CD4-positive, alpha-beta T cell treated with Interleukin-17A for 4 hours (primary cell): ENCODE measurements at places on chromosomes 6 and 20.

DNA sequence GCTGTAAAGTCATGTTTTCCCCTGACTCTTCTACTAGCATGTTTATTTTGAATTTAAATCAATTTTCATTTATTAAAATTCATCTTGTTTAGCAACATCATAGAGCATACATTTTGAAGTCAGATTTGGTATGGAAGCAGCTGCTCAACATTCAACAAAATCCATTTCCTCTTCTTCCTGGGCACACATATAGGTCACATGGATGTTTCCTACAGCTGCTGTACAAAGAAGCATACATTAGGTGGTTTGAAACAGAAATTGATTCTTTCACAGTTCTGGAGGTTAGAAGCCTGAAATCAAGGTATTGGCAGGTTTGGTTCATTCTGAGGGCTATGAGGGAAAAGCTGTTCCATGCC is 495.2 kb downstream of the RFPL4B start:
- no peak for DNase-seq

DNA sequence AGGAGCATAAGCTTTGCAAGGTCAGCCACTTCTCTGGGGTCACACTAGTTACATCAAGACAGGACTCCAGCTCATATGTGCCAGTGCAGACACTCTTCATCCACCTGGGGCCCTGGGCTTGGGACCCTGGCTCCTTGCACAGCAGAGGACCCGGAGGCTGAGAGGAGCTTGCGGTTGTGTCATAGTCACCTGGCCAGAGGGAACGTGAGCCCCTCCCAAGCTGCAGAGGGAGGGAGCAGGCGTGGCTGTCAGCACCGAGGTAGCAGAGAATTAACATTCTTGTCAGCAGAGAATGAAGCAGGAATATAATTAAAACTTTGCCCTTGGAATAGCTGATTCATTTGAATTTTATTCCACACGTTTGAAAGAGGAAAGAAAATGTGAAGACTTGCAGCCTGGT is 36.8 kb downstream of the BCAS4 start:
- no peak for DNase-seq

- DNase-seq = peak; percentile 28
These were observed 55.9 kb downstream of the ANKEF1 start for GRCh38 chr20:10090588-10091166.

- no peak for DNase-seq
These were observed 13.2 kb downstream of the QKI start for GRCh38 chr6:163427498-163428254.

- no peak for DNase-seq
These were observed 329.1 kb upstream of the RUNX2 start for GRCh38 chr6:44999066-44999465.

DNA sequence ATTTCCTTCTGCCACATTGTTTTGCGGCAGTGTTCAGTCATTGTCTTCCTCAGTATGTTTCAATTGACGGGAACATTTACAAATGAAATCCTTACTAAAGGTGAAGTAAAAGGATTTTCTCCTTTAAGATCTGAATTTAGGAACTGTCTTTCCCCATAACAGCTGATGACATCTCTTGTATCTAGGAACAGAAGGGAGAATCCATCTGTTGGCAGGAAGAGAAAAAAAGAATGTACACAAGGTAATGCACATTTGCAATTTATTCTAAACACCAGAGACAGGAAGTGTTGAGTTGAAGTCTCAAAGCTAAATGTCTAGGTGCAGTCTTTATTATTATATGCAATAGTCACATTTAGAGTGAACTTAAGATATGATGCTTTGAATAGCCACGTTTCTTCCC is 334.5 kb downstream of the HDGFL1 start:
- no peak for DNase-seq

- peak; percentile 87 for DNase-seq
These were observed 6.7 kb upstream of the DDR1 start for GRCh38 chr6:30877419-30878262.

GRCh38 chr6:85066266-85066665 is 301.9 kb upstream of the TBX18 start:
- no peak for DNase-seq

DNA sequence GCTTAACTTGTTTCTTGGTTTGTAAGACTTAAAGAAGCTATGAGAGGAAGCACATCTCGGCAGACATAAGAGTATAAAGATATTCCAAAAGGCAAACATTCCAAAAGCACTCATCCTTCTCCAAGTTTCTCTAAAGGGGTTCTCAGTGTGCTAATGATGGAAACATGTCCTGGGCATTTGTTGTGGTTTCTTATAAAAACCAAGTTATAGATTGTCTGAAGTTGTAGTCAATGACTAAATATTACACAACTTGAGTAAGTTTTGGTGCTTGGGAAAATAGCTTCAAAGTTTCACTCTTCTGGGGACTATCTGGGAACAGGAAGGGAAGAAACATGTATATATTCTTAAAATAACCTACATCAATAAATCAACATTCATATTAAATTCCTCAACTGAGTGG is 128.3 kb upstream of the TBX18 start:
- no peak for DNase-seq

- no peak for DNase-seq
These were observed 16.0 kb upstream of the TNFRSF6B start for GRCh38 chr20:63680427-63680826.

DNA sequence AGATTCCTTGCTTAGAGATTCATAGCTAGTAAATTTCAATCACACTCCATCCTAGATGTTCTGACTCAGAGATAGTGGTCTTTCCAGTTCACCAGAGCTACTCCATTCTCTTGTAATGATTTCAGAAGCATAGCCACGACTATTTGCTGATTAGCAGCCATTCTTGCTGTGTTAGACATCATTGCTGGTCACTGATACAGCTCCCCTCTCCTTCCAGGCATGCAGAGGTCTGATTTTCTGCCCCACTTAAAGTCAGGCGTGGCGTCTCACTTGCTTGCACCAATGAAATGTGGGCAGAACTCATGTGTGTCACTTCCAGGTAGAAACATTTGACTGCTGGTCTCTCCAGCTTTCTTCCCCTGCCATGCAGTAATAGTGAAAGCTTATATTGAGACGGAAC is 168.9 kb upstream of the JARID2 start:
- DNase-seq = no peak

DNA sequence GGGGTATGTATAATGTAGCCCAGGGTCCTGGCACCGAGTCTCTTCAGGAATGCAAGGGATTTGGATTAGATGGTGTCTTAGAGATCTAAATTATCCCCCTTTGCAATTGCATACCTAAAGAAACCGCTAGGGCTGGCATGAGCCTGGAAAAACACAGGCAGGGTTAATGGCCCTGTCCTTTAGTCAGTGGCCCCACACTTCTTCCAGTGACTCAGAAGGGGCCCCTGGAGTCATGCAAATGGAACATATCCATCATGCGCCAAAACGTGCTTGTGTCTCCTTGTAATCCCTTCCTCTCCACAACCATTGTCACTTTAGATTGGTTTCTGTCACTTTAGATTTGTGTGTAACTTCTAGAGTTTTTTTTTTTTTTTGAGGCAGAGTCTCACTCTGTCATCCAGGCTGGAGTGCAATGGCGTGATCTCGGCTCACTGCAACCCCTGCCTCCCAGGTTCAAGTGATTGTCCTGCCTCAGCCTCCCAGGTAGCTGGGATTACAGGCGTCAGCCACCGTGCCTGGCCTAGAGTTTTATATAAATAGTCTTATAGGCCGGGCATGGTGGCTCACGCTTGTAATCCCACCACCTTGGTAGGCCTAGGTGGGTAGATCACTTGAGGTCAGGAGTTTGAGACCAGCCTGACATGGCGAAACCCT is 8.7 kb upstream of the MYBL2 start:
- DNase-seq = no peak
